ENCODE measurements at places on chromosomes 16 and 17.

DNA sequence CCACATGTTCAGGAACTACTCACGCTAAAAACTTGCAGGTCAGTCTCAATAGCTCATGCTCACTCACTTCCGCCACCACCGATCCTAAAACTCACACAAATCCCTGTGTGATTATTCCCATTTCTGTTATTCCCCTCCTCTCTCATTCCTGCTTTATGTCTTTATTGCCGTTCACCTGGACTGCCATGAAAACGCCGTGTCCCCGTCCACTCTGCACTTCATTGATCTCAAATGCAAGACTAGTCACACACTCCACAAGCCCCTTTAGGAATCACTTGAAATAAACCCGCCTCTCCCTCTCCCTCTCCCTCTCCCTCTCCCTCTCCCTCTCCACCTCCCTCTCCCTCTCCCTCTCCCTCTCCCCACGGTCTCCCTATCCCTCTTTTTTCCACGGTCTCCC is 78.0 kb downstream of the AXIN2 start:
- no peak for DNase-seq

GRCh38 chr16:73432850-73433730 is 385.2 kb upstream of the ZFHX3 start:
- no peak for DNase-seq

GRCh38 chr17:60229188-60229802 is 79.5 kb downstream of the CA4 start:
- peak; percentile 63 for DNase-seq

DNA sequence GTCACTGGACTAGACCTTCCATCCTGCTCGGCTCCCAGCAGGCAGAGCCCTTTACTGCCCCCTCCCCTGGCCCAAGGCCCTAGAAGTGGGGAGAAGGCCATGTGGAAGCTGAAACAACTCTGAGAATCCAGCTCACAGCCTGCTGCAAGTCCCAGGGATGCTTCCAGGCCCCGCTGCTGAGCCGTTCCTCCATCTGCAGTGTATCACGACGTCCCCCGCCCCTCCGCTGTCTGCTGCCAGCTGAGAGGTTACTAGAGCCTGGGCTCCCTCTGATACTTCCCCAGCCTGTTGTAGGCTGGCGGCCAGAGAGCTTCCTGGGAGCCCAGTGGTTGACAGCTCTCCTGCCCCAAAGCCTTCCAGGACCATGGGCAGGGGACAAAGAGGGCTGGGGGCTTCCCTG is 118.2 kb downstream of the MGAT5B start:
- no peak for DNase-seq

DNA sequence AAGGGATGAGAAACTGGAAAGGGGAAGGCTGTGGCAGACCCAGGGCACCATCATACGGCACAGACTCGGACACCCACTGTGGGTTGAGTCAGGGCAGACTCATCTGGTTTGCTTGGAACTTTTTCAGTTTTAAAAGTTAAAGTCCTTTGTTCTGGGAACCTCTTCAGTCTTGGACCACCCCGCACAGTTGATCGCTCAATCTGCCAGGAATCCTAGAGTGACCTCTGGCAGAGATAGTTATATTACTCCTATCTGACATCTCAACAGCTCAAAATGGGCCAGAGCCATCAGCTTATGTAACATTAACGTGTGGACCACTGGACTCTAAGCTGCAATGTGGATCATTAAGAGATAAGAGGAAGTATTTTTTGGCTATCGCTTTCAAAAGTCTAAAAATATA is 164.3 kb downstream of the ABCA8 start:
- DNase-seq, result no peak

DNA sequence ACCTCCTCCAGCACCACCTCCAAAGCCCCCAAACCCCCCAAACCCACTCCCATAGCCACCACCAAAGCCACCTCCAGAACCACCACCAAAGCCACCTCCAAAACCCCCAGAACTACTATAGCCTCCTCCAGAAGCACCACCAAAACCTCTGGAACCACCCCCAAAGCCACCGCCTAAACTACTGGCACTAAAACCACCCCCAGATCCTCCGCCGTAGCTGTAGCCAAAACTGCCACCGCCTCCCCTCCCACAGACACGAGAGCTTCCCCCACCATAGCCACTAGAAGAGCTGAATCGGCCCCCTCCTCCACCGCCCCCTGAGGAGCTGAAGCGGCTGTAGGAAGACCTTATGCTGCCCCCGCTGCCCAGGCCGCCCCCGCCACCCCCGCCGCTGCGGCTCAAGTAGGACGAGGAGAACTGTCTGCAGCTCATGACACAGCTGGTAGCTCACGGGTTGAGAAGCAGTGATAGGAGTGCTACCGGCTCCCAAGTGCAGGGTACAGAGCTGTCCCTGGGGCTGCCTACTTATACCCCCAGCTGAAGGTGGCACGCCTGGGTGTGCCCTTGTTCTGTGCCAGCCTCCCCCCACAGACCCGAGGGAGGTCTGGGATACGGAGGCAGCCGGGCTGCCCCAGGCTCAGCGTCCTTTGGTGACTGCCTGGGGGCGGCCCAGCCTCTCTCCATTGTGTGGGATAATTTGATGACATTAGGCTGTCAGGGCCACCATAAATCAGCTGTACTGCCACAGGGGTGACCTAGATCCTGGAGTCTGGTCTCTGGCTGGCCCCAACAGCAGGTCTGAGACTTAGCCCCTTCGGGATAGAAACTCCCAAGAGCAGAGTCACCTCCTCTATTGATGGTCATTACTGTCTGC is at the start of gene KRT9:
TSS of gene KRT9 (minus strand) at position 499 of the 874 bp plus-strand sequence. CDS start at position 432, 67 bp downstream.
- no peak for DNase-seq

- DNase-seq, result no peak
Measured at GRCh38 chr17:77844681-77845080, 113.8 kb upstream of the TNRC6C start.

GRCh38 chr17:74449773-74450172 is 16.7 kb upstream of the CD300A start:
- no peak for DNase-seq

DNA sequence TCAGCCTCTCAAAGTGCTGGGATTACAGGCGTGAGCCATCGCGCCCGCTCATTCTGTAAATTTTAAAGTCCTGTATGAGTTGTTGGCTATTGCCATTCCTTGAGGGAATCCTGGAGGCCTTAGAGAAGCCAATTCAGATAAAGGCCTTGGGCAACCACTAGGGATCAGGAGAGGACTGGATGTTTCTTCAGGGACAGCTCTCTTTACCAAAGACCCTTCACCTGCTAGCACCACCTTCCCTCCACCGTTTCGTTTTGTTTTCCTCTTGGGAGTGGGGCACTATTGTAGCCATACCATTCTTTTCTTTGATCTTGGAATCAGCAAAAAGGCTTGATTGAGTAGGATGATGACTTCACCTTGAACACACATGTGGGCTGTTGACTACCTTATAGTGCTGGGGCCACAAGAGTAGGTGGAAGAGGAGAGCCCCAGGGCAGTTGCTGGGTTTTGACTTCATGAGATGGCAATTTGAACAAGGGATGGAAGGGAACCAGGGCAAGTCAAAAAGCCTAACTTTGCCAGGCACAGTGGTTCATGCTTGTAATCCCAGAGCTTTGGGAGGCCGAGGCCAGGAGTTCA is 7.0 kb upstream of the ANKRD40CL start:
- no peak for DNase-seq

DNA sequence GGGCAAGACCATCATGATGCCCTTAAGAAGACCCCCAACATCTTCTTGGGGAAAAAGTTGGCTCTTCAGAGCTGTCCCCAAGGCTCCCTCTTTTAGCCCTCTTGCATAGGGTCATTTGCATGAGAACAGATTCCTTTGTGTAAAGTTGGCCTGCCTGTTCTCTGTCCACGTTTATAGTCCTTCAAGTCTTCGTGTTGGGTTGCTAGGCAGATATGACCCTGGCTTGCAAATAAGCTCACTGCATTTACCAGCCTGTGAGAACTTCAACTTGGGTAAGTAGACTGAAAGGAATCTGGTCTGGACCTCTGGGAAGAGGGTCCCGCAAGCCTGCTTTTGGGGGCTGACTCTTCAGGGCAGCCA is 2.9 kb downstream of the ARSG start:
- DNase-seq, result no peak

- no peak for DNase-seq
Measured at GRCh38 chr17:61306003-61306402, 93.6 kb upstream of the TBX2 start.

GRCh38 chr17:42676424-42677011 is at the start of gene PLEKHH3:
TSS of gene PLEKHH3 (minus strand) at chr17:42676994. CDS start at chr17:42676563, 431 bp downstream.
- no peak for DNase-seq

- peak; percentile 92 for DNase-seq
Measured at GRCh38 chr17:28743243-28744103, at the start of gene TRAF4. TSS of gene TRAF4 (plus strand) at chr17:28744011. CDS start at chr17:28744113, 102 bp downstream.

DNA sequence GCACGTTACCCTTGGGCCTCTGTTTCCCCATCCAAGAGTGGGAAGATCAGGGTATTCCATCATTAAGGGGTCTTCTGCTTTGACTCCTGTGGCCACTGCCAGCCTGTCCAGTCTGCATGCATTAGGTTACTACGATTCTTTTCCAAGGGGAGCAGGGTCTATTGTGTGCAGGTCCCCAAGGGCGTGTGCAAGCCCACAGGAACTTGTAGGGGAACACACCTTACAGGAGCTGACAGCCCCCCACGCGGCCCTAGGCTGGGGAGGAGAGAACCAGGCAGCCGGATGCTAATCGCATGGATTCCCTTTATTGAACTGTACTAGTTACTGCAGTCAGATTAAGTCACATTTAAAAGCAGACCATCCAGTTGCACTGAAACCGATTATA is 116.7 kb downstream of the C16orf78 start:
- DNase-seq, result no peak

DNA sequence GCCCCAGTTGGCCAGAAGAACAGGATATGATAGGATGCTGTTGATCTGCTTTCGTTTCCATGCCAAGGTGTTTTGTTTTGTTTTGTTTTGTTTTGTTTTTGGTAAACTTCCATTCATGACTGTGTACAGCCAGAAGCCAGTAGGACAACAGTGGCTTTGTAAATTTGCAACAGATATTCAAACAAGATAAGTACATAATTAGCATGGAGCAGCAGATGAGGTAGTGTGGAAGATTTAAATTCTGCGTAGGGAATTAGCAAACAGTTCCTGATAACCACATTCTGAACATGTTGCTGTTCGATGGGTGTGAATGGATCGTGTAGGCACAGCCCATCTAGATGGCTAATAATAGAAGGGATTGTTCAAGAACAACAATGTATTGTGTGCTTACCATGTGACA is 1080.1 kb upstream of the RBFOX1 start:
- no peak for DNase-seq

GRCh38 chr16:22314661-22315626 is 17.7 kb downstream of the POLR3E start:
- no peak for DNase-seq

- no peak for DNase-seq
Measured at GRCh38 chr17:42117397-42118125, 3.6 kb downstream of the KAT2A start.

Data from EL (cell line).